ENCODE measurements at places on chromosomes 12 and 14.

DNA sequence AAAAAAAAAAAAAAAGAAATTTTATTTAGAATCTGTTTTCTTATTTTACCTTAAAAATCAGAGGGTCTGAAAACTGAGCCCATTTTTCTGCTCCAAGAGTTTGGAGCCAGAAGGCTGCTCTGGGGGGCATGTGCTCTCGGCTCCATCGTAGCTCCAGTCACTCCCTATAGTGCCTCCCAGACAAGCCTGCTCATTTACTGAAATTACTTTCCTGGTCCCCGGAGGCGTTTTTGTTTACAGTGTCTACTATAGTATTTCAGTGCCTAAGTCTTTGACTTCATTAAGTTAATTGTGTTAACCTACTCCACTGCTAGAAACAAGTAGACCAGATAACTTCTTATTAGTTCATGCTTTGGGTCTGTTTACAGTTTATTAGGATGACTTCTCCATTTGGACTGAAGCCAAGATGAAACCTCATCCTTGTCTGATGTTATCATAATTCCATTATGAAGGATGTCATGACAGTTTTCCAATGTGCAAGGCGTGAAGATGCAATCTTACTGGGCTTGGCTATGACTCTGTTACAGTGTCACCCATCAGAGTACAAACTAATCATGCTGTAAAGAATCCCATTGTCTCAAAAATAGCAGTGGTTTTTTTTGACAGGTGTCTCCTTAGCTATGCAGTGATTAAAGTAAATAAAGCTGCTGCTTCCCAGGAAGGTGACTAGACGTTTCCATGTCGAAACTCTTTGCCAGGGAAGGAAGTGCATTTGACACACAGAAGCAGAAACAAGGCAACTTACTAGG is 182.3 kb downstream of the TMEM132C start:
- no peak for DNase-seq

- DNase-seq = peak; percentile 42
Observed at GRCh38 chr14:55107766-55108554, 21.1 kb upstream of the LGALS3 start.

DNA sequence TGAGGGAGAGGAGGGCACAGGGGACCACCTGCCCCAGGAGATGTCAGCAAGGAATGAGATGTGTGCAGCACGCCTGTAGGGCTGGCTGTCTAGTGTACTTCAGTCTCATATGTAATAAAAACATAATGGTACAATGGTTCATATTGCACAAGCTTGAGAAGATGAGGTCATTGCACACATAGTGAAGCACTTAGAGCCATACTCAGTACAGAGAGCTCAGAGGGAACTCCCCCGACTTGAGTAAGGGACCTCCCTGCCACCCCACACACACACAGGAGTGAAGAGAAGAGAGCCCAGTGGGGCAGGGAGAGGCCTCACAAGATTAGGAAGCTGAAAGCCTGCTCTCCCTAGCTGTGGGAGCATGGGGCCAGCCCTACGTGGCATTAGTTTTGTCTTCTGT is 61.5 kb downstream of the SLC6A12 start:
- DNase-seq = no peak

DNA sequence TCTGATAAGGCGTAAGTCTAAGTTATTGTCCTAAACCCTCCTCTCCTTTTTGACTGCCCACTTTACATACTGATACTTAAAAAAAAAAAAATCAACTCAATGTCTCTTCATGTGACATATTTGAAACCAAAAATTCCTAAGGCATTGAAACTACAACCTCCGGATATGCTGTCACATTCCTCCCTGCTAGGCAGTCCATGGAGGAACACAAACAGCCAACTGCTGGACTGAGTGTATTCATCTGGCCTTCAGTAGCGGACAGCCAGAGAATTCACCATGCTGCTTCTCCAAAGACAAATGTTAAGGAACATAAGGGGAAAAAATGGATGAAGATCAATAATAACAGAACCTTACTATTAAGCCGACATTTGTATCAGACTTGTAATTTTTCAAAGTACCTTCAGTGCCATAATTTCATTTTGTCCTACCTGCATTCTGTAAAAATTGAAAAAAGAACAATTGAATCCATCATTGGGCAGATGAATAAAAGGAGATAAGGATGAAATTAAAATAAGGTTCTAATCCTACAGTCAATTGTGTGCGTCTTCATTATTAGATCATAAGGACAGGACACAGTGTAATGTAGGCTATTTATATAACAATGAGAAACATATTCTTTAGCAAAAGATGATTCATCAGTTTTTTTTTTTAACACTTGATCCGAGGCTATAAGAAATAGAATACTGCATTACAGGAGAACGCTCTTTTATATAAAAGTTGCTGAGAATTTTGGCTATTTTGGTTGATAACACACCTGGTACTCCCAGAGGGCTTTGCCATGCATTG is 12.2 kb downstream of the RERG start:
- DNase-seq = no peak
